Muscle of leg (tissue), 16 donors: ENCODE measurements at places on chromosomes 5 and 9. TPM values are rescaled to one million over a fixed set of nuclear protein-coding genes. Genes with fewer than 3 reads are reported as not detected.

Gene CDH10
- total RNA-seq, result 0.35 TPM

Gene LAMC3
- 1.1 TPM for total RNA-seq

Gene KIF4B
- total RNA-seq, result under 0.01 TPM

Gene CAVIN4
- 182 TPM for total RNA-seq

Gene HRH2
- 0.35 TPM for total RNA-seq

Gene GRIN1
- total RNA-seq, result not detected

Gene ATOSB
- 6.4 TPM for total RNA-seq

Gene FUT7
- not detected for total RNA-seq

Gene KIAA0825
- 5.6 TPM for total RNA-seq

Gene ESM1
- 2.8 TPM for total RNA-seq

Gene GLRA1
- total RNA-seq, result not detected

Gene SVEP1
- 28.5 TPM for total RNA-seq
